Activated CD4-positive, CD25-positive, alpha-beta regulatory T cell treated with anti-CD3 and anti-CD28 coated beads, Interleukin-2, amount 50 U/mL, for 16 hours (primary cell): ENCODE measurements at places on chromosomes 13 and 19.
A peak's percentile ranks its signal among the peaks of the same experiment; 100 is the strongest.

DNA sequence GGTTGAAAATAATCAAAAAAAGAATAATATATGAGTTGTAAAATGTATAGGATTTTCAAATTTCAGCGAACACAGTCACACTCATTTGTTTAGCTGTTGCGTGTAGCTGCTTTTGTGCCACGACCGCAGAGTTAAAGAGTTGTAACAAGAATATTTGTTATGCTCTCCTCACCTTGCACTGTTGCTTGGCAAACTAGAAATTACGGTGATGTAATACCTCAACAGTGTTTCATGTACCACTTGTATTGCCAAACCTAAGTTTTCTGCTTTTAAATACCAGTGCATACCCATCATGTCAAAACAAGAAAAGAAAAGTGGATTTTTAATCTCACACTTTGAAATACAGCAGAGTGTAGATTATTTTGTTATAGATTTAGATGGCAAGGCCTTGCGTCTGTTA is 201.1 kb downstream of the NBEA start:
- no peak for DNase-seq

GRCh38 chr13:40152145-40152544 is 496.7 kb downstream of the COG6 start:
- no peak for DNase-seq

GRCh38 chr13:75938811-75939560 is 302.9 kb downstream of the LMO7 start:
- no peak for DNase-seq

DNA sequence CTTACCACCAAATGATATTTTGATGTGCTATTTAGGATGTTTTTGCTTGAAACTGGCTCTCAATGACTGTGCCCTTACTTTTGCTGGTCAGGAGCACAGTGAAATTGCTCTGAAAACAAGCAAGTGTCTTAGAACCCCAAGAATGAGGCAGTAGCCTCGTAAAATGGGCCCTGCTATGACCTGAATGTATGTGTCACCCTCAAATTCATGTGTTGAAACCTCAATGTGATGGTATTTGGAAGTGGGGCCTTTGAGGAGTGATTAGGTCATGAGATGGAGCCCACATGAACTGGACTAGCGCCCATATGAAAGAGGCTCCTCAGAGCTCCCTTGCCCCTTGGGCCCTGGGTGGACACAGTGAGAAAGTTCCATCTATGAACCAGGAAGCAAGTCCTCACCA is 155.2 kb downstream of the ZIC5 start:
- no peak for DNase-seq

- no peak for DNase-seq
These were observed 159.4 kb downstream of the NHLRC3 start for GRCh38 chr13:39197647-39198007.

DNA sequence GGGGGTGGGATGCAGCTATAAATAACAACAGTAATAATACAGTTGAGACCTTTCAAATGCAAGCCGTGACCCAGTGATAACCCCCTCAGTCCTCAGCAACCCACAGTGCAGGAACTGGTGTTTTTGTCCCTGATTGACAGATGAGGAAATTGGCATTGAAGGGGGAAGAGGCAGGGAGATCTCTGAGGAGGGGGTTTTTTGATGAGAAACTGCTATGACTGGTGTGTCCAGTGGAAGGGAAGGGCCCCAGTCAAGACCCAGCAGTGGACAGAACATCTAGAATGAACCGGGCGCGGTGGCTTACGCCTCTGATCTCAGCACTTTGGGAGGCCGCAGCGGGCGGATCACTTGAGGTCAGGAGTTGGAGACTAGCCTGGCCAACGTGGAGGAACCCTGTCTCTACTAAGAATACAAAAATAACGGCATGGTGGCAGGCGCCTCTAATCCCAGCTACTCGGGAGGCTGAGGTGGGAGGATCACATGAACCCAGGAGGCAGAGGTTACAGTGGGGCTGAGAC is 1.9 kb downstream of the MAP1S start:
- no peak for DNase-seq

DNA sequence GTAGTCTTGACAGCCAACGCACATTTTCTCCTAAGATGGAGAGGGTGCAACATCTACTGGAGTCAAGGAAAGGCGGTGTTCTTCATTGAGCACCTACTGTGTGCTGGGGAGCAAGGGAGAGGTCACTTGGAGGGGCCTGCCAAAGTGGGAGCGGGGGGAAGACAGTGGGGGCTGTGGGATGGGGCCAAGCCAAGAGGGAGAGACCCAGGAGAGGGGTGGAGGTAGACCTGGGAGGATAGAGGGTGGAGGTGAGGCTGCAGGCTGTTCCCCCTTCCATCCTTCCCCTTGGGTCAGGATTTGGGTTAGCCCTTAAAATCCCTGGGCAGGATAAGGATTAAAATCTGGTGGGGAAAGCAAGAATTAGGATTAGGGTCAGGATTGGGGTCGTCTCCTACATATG is 1.7 kb upstream of the PLPP2 start:
- DNase-seq: no peak

GRCh38 chr19:12867120-12868099 is 13.8 kb downstream of the DNASE2 start:
- DNase-seq: peak; percentile 51

DNA sequence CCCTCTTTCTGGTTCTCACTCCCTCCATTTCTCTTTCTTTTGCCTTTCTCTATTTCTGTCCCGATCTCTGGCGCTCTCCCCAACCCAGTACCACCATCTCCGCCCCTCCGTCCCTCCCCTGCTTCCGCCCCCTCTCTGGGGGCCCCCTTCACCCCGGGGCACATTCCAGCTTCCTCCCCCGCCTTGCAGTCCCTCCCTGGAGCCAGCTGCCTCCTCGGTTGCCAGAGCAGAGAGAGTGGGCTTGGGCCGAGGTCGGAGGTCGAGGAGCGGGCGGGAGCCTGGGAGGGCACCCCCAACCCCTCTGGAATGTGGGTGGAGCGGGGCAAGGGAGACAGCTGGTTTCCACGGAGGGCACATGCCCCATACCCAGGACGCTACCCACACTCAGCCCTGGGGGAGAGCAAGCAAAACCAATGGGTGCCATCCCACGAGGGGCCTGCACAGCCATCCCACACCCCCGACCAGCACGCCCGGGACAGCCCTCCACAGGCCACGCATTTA is 6.5 kb upstream of the CIRBP start:
- DNase-seq: no peak

DNA sequence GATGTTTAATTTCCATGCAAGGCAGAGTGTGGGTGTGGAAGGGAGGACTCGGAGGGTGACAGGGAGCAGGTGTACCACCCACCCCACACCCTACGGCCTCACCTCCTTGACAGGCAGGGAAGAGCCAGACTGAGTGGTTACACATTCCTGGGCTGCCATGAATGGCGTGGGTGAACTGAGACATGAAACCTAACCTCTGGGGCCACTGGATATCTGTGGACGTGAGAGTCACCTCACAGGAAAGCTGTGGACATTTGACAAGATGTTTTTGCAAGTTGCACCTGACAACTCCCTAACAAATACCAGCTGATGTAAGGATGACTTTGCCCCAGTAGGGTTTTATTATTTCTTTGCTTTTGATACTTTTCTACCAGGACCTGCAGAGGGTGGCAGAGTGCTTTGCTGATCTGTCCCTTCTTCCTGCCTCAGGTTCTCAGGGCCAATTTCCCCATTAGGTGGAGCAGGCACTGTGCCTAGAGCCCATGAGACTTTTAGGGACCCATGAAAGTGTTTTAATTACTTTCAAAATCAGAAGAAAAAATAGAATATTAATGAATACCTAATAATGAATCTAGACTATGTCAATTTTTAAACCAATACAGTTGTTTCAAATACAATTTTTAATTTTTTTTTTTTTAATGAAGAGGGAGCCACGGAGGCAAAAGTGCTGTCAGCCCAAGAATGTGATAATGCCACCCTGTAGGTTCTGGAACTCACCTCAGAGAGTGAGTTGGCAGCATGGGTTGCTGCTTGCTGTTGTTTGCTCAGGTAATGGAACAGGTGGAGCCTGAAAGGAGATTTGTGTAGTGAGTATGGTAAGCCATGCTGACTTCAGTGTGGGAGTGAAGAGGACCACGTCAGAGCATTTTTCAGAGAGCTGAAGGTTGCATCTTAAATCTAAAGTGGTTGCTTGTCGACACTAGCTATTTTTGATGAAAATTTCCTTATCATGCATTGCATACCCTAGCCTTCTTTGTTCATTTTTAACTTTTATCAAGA is 58.0 kb upstream of the CYSLTR2 start:
- peak; percentile 26 for DNase-seq

GRCh38 chr13:65054277-65054676 is 2175.9 kb downstream of the PCDH9 start:
- no peak for DNase-seq

GRCh38 chr19:2446381-2446780 is 10.4 kb downstream of the LMNB2 start:
- no peak for DNase-seq

DNA sequence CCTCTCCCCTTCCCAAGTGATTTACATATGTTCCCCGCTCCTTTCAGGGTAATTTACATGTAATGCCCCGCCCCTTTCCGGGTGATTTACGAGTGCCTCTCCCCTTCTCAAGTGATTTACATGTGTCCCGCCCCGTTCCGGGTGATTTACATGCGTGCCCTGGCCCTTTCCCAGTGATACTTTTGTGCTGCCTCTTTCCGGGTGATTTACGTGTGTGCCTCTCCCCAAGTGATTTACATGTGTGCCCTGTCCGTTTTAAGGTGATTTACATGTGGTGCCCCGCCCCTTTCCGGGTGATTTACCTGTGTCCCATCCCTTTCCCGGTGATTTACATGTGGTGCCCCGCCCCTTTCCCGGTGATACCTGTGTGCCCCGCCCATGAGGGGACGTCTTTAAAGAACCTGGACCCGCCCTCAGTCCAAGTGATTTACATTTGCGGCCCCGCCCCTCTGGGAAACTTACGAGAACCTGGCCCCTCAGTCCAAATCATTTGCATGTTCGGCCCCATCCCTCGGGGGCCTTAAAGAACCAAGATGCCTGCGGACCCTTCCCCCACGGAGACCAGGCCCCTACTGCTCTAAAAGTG is 559 bp upstream of the LENG9 start:
- peak; percentile 75 for DNase-seq

GRCh38 chr13:65789815-65790214 is 1440.3 kb downstream of the PCDH9 start:
- DNase-seq: no peak

DNA sequence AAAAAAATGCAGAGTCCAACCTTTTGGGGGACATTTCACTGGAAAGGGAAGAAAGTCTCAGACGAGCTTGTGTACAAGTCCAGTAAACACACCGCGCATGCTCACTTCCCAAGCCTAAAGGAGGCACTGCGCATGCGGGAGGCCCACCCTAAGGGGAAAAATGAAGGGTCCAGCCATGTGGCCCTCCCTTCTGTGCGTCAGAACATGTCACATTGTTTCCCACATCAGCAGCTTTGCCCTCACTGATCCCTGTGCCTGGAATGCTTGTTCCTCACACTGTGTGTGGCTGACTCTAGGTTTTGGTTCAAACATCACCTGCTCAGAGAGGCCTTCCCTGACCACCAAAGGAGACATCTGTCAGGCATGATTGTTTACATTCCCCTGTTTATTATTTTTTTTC is 4.4 kb downstream of the ELSPBP1 start:
- DNase-seq: no peak

GRCh38 chr19:29679598-29680210 is 14.4 kb downstream of the PLEKHF1 start:
- no peak for DNase-seq

DNA sequence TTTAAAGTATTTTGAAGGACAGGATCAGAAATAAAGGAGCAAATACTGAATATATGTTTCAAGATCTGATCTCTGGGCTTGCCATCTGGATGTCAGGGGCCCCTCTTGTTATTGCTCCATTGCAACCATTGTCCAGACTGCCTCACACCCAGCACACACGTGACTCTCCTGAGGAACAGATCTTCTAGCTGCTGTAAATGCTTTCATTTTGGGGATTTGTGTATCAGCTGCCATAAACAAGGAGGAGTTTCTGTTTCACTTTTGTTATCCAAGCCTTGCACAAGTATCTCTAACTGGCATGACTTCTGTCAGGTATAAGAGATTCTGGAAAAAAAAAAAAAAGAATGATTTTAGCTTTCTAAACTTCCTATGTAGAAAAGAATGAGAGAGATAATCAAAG is 1624.1 kb upstream of the PRR20A start:
- DNase-seq: no peak

- no peak for DNase-seq
These were observed 106.1 kb downstream of the STARD13 start for GRCh38 chr13:33179463-33179862.

DNA sequence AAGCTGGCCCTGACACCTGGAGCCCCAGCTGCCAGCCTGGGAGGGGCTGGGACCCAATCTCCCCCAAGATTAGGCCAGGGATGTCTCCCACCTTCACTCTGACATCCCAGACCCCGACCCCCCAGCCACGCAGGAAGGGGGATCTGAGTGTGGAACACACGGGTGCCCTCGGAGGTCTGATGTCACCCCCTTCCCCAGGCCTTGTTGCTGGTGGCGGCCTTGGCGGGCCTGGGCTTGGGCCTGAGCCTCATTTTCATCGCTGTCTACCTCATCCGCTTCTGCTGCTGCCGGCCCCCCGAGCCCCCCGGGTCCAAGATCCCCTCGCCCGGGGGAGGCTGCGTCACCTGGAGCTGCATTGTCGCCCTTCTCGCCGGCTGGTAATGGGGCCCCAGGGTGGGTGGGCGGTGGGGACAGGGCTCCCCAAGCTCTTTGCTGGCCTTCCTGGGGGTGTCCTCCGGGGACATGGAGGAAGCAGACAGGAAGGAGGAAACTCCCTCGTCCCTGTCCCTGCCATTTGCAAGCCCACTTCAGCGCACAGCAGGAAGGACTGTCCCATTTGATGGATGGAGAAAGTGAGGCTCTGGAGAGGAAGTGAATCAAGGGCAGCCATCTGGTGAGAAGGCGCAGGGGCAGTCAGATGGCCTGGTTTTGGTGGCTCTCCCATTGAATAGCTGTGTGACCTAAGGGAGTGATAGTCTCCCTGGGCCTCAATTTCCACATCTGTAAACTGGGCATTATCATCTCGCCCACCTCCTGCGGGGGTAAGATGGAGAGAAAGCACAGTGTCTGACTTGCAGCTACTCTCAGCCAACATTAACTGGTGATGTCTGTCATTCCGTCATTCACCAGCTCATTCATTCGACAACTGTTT is 3.9 kb downstream of the TTYH1 start:
- DNase-seq: no peak

- DNase-seq: no peak
These were observed 29.3 kb upstream of the GRTP1 start for GRCh38 chr13:113393226-113393562.

DNA sequence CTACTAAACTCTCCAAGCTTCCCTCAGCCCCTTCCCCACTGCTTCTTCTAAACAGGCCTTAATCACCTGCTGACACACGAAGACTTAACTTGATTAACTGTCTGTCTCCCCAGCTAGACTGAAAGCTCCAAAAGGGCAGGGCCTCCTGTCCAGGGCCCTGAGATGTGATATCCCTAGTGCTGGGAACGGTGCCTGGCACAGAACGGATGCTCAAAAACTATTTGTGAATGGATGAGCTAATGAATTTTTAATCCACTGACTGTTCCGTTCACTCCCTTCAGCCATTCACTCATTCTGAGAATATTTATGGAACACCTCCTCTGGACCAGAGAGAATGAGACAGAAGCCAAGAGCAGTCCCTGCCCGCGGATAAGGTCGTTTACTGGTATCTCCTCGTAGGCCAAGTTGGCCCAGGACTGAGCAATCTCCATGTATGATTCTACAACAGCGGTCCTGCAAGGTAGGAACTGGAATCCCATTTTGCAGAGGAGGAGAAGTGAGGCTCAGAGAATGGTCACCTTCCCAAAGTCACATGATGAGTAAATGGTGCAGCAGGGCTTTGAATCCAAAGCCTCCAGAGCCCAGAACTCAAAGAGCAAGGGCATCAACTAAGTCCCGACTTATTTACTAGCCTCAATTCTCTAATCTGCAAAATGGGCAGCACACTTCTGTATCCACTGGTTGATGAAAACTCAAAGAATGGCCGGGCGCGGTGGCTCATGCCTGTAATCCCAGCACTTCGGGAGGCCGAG is 3.4 kb downstream of the DMWD start:
- DNase-seq: no peak
